ENCODE measurements at places on chromosomes 11 and 22.

DNA sequence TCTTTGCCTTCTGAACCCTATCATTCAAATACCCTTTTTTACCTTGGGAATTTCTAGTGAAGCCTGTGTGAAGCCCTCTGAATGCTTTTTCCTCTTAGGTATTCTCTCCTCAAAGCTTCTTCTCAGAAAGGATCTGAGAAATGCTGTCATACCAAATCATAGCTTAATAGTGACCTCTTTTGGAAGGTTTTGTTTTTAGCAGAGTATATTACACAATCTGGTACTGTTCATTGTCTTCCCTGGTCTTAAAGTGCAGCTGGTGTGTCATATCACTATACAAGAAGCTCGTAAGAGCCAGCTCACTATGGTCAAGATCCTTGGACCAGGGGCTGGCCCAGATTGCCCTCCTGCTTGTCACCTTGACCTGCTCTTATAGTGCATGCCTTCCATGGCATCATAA, 204.4 kb upstream of the ANO5 start:
- no peak for DNase-seq

DNA sequence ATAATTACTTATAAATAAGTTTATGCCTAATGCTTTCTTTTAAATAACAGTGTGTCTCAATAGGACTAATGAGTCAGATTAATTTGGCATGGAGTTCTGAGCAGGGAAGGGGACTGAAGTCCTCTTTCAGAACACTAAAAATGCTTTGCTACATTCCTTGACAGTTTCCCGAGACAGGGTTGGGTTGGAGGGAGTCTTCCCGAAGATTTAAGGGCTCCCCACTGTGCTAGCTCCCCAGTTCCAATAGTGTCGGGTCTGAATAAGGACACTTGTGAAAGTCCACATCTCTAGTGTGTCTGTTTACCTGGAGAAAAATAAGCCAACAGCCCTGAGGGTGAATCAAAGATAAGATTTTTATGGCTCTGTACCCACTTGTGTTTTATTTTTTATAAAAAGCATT, 41.8 kb upstream of the HSD17B12 start:
- no peak for DNase-seq

GRCh38 chr22:46226577-46226976, 23.5 kb downstream of the CDPF1 start:
- DNase-seq, result no peak

DNA sequence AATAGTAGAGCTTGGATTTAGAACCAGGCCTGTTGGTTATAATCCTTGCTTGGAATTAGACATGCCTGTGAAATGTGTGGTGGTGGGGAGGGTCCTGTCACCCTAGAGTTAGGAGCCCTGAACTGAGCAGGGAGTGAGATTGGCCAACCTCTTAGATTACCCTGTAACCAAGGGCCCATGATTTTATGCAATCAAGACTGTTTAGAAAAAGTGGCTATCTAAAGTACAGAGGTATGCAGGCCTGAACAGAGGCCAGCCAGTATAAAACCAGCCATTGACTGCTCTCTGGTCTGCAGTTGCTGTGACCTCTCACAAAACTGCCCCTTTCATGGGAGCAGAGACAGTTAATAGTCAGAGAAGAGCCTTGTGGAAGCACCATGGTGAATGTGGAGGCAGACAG, 36.2 kb downstream of the SERPINH1 start:
- DNase-seq, result no peak

GRCh38 chr11:26905368-26905767, 88.5 kb upstream of the FIBIN start:
- no peak for DNase-seq

DNA sequence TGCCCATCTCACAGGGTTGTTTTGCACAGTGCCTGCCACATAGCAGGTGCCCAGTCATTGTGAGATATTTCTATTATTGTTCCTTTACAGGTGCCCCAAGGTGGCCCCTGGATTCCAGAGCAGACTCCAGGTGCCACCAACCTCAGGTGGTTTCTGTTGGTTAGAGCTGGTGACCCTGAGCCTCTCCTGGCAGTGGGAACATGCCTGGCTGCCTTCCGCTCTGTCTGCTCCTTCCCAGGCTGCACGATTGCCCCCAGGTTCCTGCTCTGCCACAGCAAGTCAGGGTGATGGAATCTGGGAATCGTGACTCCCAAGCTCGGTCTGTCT, 12.6 kb upstream of the OMP start:
- no peak for DNase-seq

- no peak for DNase-seq
These were observed 2.9 kb downstream of the BCR start for GRCh38 chr22:23183061-23183698.

- no peak for DNase-seq
These were observed 2.2 kb downstream of the TM7SF2 start for GRCh38 chr11:65113839-65114238.

GRCh38 chr11:126756421-126756820, 244.1 kb downstream of the KIRREL3 start:
- no peak for DNase-seq

- no peak for DNase-seq
These were observed 155.2 kb upstream of the GRK3 start for GRCh38 chr22:25409240-25409639.

DNA sequence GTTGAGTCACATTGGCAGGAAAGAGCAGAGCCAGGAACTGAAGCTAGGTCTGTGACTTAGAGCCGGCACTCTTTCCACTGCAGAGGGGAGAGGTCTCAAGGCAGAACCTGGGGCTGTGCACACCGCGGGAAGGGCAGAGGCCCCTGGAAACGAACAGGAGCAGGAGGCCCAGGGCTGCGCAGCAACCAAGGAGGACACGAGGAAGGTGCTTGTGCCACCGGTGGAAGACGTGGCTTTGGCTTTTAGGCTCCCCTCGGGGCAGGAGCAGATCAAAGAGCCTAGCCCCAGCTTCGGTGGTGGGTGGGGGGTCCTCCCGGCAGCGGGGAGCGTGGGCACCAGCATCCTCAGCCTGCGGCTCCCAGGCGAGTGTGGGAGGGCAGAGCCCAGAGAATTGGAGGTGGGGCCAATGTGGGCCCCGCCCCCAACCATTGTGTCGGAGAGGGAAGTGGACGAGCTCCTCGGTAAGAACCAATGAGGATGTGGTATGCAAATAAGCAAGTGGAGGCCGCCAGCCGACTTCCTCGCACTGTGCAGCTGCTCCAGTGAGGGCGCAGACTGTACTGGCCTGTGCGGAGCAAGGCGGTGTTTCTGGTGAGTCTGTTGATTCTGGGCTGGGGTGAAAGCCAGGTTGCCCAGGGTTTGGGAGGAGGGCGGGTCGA, at the start of gene CCDC116:
CCDC116 (plus strand) TSS at position 524 of the 659 bp plus-strand sequence. CDS start 422 bp downstream, outside the sequence.
- peak; percentile 64 for DNase-seq

DNA sequence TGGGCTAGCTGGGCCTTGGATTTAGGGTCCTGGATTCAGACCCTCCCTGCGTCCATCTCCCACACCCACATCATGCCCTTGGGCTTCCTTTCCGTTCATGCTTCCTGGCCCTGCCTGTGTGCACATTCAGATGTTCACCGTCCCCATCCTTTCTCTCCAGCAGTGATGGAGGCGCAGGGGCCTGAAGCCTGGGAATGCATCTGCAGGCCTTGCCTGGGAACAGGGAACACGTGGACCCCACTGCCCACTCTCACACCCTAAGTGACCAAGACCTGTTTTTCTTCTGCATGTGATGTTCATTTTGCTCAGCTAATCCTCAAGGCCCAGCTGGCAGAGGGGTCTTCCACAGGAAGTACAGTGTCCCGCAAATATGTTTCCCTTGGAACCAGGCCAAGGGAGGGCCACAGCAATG, 91.6 kb upstream of the PARVA start:
- no peak for DNase-seq

DNA sequence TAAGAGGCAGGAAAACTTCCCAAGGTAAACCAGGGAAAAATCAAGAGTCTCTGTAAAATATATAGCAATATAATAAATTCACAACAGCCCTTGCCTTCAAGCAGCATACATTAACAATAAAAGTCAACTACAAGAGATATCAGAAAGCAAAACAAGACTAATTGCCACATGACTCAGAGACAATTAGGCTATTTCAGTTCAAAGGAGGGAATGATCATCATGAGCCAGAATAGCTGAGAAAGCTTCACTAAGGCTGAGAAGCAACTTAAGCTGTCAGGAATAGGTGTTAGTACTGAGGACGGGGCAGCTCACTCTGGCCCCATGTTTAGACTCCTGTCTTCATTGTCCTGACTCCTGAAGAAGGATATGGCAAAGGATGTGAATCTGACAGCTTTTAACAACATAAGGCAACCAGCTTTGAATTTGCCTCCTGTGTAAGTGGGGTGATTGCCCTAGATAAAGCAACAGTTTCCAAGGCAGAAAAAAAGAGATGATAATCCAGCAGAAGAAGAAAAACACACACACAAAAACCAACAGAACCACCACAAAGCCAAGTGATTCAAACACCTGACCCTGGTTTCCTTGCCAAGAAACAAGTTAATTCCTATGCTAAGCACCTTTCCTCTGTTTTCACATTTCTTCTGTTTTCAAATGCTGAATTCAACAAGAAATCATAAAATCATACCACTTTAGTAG, 60.8 kb downstream of the SIK3 start:
- no peak for DNase-seq

DNA sequence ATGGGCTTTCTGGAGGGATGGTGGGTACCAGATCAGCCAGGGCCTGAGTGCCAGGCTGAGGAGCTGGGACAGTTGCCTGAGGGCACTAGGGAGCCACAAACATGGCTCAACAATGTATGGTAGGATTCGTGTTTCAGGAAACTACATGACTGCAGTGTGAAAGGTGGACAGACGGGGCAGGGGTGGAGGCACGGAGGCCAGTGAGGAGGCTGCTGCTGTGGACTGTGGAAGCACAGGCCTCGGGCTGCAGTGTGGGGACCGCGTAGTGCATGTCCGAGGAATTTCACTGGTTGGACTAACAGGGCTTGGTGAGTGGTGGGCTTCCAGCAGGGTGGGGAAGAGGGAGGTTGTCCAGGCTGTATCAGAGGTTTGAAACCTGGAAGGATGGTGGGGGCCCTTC, 7.8 kb downstream of the P2RY2 start:
- no peak for DNase-seq

DNA sequence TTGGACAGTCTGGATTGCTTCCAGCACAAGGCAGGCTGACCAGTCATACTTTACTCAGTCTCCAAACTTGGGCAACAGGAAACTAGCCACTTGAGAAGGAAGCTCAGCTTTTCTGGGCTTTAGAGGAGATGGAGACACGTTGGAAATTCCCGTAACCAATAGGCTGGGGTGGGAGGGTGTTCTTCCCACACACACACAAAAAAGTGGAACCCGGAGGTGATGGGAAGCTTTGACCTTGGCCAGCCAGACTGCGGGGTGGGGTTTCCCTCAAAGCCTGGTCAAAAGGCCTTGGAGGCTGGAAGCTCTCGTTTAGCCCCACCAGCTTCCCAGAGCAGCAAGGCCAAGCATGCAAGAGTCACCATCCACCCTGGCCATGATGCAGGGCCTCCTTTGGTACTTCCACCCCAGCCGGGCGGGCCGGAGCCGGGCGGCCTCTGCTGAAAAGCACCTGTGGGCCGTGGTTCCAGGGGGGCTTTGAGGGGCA, 126.2 kb downstream of the BCR start:
- DNase-seq, result no peak

GRCh38 chr11:83235825-83236224, 42.3 kb downstream of the ANKRD42 start:
- no peak for DNase-seq

- no peak for DNase-seq
These were observed 3.2 kb downstream of the NCF4 start for GRCh38 chr22:36863979-36864378.

GRCh38 chr11:882596-882995, 28.0 kb downstream of the CHID1 start:
- no peak for DNase-seq

- no peak for DNase-seq
These were observed 306.8 kb downstream of the CADM1 start for GRCh38 chr11:115197433-115197832.

GRCh38 chr11:2533587-2534133, 88.9 kb downstream of the KCNQ1 start:
- no peak for DNase-seq

DNA sequence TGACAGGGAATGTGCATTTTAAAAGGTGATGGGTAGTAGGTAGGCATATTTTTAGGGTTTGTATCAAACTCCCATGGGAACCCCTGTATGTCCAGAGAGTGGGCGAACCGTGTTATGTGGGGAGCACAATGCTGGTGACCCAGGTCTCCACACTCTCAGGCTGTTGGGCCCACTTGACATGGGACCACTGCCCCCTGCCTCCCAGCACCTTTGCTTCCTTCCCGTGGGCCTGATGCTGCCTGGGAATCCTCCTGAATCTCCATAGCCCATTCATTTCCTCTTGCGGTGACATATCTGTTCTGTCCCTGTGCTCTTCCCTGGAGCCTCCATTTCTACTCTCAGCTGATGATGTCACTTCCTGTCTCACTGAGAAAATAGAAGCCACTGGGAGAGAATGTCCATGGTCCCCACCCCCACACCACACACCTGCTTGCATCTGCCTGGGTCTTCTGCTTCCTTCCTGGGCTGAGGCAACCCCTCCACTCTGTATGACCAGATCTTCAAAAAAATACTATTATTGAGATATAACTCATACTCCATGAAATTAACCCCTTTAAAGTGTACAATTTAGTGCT, 55.8 kb upstream of the THY1 start:
- no peak for DNase-seq

GRCh38 chr11:77187776-77188632, 60.0 kb downstream of the MYO7A start:
- peak; percentile 33 for DNase-seq

GRCh38 chr22:44211946-44212930, 31.5 kb downstream of the PARVG start:
- DNase-seq, result no peak

DNA sequence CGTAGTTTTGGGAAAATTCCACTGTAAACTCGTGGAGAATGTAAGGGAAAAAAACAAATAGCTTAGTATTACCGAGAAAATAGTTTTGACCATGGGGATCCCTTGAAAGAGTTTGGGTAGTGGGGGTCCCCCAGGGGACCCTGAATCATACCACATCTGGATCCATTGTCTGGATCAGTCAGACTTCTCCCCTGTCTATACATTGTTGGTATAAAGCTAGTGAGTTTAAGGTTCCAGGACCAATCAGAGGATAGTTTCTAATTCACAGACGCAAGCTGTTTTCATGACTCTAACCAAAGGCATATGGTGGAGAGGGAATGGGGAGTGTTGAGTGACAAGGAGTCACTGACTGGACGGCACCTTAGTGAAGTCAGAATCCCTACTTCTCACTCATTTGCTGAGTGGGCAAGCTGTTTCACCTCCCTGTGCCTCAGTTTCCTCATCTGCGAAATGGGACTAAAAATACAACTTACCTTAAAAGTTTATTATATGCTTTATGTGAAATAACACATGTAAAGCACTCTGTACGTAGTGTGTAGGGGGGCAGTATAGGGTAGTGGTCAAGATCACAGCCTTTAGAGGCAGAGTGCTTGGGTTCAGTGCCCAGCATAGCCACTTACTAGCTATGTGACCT, 90.2 kb downstream of the TRAF6 start:
- DNase-seq, result no peak

- no peak for DNase-seq
These were observed 83.1 kb downstream of the PHF21B start for GRCh38 chr22:44926491-44927415.

DNA sequence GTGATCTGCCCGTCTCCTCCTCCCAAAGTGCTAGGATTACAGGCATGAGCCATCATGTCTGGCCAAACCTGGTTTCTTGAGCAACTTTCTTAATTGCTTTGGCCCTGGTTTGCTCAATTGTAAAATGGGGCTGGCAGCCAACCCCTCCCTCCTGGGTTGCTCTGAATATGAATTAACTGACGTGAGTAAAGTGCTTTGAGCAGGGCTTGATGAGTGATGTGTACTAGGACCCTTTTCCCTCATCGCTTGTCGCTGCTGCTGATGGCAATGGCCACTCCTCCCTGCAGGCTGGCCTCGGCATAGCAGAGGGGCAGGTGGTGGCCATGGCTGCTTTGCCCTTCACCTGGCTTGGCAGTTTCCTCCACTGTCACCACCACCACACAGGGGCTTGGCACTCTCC, 41.5 kb downstream of the RNF141 start:
- no peak for DNase-seq
